ENCODE measurements at places on chromosomes 6 and 20.

- no peak for DNase-seq
These were observed 87.7 kb downstream of the HIVEP2 start for GRCh38 chr6:142857233-142857761.

DNA sequence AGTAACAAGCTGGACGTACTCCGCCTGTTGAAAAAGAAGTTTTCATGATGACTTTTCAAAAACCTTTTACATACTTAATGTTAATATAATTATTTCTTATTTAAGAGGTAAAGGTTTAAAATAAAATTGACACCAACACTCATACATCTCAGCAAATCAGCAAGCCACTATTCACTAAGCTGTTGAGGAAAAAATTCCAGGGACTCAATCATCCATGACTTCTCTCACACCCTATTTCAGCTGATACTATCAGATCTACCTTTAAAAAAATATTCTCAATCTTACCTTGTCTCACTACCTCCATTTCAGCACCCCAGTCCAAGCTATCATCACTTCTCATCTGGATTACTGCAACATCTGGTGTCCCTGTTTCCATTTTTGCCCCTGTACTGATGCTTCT, 109.3 kb downstream of the HACE1 start:
- no peak for DNase-seq

DNA sequence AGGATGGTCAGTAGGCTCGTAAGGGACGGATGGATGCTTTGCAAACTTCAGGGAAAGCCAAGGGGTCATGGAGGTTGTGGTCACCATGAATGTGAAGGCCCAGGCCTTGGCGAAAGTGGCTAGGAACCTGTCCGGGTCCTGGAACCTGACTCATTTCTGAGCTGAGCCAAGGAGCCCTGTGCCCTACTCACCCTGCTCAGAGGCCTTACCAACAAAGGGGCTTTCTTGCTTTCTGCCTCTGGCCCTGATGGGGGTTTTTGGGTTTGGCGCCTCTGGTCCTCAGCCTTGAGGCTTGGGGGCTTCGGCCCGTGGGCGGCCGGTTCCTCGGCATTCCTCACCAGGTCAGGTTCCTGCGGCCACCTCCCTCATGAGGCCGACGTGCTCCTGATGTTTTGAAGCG, 155.1 kb downstream of the DTNBP1 start:
- no peak for DNase-seq

DNA sequence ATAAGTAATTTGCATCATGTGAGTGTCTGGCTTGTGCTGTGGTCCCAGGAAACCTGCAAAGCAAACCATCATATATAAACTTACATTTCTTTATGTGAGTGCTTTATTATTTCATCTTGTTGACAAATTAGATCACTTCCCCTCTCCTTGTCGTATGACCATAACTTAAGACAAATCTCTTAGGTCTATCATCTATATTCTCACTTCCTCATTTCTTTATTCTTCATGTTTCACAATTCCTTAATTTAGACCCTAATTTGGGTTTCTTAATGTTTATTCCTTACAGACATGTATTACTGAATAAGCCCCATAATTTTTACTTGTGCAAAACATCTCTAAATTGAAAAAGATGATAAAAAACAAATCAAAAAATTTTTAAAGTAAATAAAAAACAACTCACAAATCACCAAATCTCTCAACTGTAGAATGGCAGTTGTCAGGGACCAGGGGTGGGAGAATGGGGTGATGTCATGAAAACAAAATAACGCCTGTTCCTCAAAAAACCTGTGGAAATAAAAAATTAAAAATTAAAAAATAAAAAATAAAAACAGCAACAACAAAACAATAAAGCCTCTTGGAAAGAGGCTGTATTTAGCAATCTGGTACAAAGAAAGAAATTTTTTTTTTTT, 49.5 kb upstream of the FBXO30 start:
- DNase-seq, result no peak

DNA sequence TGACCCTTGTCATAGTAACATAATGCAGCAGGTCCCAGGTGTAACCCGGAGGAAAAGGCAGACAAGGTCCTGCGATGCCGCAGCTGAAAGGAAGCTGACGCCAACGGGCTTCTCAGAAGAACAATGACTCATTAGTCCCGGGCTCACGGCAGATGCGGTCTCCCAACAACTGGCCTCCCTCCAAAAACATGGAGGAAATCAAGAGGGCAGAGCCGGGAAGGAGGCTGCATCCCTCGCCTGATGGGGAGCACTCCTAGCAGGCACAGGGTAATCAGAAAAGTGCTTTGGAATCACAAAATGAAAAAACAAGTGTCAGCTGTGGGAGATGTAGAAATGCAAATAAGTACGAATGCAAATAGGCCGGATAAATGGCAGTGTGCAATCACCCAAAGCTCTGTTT, 165.2 kb upstream of the AGPAT4 start:
- DNase-seq, result no peak

DNA sequence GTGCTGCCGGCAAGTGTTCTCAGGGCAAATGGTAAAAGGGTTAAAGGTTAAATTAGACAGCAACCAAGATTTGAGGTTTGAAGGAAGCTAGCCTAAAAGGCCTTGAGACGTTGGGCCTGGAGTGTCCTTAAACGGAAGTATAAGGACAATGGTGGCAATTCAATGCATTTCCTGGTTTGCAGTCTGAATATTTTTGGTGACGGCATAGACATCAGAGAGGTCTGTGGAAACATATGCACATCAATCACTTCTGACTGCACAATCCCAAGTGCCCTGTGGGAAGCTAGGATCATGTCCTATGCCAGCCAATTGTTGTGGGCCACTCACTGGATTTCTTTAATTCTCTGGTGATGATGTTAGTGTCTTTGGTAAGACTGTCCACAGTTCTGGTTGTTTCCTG, 25.7 kb upstream of the TUBB2A start:
- no peak for DNase-seq

DNA sequence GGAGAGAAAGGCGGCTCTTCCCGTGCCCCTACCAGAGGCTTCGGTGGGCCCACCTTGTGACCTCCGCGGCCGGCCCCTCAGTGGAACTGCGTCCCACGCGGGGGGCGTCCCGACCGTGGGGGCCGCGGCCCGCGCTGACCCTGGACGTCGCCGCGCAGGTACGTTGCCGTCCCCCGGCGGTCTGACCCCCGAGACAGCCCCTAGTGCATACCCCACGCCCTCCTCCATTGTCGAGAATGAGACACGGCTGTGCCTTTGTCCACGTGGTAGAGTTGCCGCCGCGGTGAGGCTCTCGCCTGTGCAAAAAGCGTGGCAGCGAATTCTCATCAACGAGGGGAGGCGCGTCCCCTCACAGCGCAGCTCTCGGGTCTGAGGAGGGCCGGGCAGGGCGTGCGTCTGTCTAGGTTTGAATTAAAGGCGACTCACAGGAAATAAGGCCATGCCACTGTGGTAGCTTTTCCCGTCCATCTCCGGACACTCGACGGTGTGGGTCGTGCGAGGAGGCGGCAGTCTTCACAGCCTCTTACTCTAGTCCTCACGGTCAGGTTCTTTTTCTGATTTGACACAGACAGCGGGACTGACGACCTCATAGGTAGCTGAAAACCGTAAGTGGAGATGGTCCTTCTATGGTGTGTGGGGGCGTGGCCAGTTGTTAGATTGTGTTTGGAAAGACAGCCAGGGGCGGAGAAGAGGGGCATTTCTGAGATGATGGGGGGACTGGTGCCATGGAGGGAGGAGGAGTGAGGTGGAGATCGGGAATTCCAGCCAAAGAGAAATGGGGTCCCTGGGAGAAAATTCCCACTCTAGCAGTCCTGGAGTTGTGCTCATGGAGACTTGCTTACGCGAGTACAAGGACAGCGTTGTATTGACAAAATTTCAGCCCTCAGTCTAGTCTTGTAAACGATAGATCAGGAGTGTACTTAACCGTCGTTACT, 580 bp downstream of the NXT1 start:
- peak; percentile 70 for DNase-seq

- peak; percentile 81 for DNase-seq
These were observed 3.2 kb upstream of the TGM3 start for GRCh38 chr20:2292416-2293110.
